ENCODE measurements at places on chromosomes 13 and 19.

DNA sequence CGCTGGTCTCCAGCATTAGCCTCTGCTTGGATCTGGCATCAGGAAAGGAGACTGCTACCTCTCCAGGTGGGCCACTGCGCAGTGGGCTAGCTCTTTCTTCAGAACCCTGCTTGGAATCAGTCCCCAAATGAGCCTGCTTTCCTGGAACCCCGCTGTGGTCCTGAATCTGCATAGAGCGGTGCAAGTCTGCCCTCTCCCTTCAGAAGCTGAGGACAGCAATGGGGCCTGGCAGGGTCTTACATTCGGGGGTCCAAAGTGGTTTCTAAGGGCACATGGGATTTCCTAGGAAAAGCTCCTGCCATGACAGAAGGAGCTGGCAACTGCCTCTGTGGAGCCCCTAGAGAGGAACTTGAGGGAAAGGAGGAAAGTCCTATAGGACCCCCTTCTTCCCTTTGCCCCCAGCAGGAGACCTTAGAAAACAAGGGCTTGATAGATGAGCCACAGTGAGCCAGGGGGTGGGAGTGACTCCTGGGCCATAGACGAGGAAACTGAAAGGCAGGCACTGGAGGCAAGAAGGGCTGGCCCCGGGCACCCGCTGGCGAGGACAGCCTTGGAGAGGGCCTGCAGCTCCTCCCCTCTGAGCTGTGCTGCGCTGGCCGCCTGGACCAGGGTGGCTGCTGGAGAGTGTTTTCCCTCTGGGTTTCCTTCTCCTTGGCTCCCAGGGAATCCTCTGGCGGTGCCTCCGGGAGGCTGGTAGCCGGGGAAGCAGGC, 1.4 kb upstream of the VSTM2B start:
- no peak for DNase-seq

- no peak for DNase-seq
These were observed 6.3 kb downstream of the ARRDC5 start for GRCh38 chr19:4896372-4896771.

DNA sequence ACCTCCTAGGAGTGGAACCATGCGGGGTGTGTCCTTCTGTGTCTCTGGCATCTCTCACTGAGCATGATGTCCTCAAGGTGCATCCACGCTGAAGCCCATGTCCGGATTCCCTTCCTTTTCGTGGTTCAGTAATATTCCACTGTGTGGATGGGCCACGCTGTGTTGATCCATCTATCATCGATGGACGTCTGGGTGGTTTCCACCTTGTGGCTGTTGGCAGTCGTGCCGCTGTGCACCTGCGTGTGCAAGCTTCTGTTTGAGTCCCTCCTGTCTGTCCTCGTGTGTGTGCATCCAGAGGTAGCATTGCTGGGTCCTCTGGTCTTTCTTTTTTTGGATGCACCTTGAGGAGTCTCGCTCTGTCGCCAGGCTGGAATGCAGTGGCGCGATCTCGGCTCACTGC, 11.2 kb upstream of the GNA15 start:
- DNase-seq = no peak

DNA sequence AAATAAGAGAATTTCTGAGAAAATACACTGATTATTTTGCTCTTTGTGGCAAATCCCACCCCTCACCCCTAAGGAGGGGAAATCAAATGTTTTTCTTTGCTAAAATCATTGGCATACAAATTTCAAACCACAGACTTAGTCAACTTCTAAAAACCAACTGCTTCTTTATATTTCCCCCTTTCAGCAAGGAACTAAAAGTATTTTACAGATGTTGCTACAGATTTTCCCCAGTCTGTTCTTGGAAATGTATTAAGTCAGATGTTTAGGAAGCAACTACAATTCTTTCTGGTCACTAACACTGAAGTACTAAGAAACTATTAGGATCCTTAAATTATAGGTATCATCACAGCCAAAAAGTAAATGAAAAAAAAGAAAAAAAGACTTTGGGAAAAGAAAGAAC, 6.9 kb downstream of the MTMR6 start:
- DNase-seq = no peak

DNA sequence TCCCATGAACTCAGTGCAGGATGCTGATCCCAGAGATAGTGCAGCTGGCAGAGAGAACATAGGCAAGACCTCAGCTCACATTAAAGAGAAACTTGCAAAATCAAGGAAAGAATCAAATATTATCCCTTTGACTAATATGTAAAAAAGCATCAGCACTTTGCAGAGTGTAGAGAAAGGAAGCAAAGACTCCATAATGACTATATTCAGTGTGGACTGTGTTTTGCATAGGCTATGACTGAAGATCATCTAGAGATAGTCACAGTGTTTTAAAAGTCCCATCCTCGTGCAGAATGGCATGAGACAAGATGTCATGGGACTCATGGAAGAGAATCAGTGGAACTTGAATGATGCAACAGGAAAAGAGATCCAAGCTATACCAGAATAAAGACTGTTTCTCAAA, 84.0 kb downstream of the RAP2A start:
- DNase-seq = no peak

DNA sequence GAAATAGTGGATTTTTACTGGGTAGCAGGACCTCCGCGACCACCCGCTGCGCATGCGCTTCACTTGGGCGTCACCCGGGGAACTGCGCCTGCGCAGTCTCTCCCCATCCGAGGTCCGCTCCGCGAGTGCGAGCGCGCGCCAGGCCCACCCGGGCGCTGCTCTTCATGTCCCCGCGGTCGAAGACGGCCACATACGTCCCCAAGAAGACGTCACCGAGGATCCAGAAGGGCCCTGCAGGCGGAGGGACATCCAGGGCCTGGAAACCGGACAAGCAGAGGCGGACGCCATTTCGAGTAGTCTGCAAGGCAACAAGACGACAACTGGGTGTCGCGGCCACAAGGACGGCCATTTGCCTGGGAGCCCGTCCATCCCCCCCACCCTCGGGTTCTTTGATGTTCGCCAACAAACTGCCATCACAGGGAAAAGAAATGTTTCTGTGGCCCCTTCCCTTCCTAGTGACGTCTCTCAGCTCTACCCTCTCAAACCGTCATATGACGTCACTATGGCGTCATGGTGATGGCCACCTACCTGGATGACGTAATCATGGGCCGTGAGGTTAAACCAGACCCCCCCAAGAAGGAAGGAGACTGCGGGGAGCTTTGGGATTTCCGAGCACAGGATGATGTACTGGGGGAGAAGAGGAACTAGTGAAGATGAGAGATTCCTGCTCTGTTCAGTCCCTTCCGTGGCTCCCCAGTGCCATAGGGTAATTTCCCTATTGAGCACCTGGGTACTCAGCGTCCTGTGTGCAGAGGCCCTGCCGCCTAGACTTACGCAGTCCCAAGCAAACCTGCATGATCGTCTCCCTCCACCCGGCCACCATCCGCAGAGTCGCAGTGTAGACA, 6.7 kb downstream of the NAPSA start:
- DNase-seq = no peak

DNA sequence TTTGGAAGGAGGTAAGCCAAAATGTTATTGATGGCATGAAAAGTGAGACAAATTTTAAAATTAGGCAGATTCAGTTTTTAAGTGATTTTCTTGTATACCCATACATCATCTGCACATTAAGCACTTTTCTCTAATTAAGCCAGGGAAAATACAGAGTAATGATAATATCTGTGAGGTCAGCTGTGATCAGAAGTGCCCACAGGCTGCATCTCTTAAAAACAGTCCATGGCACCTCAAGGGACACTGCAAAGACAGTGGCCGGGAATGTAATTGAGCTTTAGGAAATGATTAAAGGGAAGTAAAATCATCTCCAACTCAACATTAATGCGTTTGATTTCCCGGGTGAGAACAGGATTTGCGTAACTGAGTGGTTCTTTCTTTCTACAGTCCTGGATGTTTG, 2.0 kb downstream of the COL4A1 start:
- DNase-seq = no peak

- no peak for DNase-seq
These were observed 15.5 kb downstream of the STAP2 start for GRCh38 chr19:4322942-4323665.

DNA sequence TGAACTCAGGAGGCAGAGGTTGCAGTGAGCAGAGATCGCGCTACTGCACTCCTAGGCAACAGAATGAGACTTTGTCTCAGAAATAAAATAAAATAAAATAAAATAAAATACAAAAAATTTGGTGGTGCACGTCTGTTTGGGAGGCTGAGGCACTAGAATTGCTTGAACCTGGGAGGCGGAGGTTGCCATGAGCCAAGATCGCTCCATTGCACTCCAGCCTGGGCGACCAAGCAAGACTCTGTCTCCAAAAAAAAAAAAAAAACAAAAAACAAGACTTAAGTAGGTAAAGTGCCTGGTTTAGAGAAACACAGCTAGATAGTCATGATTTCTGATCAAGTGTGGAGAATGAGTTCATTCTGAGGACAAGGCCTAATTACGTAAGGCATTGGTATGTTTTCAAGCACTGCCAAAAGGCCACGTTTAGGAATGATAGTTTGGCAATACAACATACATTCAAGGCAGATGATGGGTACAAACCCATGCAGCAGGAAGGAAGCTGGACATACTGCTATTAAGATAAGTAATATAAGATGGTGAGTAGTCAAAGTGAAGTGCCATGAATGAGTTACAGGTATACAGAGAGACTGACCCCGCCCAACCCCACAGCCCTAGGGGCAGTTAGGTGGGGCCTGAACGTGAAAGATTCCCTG, 4.8 kb upstream of the UCHL3 start:
- no peak for DNase-seq

- no peak for DNase-seq
These were observed 28.1 kb upstream of the ZNF527 start for GRCh38 chr19:37342753-37343152.

DNA sequence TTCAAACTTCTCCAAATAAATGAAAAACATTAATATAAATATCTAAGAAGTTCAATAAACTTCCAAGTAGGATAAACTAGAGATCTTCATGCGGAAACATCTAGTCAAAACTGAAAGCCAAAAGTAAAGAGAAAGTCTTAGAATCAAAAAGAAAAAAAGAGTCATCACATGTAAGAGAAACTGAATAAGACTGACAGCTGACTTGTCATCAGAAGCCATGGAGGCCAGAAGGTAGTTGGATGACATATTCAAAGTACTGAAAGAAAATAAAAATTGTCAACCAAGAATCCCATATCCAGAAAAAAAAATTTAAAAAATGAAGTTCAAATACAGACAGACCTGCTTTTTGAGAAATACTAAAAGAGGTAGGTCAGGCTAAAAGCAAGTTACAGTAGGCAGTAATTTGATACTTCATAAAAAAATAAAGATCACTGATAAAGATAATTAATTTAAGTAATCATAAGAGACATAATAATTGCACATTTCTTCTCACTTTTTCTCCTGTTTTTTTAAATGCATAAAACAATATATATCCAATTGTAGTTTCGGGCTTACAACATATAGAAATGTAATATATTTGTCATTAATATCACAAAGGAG, 327.6 kb upstream of the PCDH9 start:
- DNase-seq = no peak

GRCh38 chr13:21944610-21945009, 273.7 kb downstream of the FGF9 start:
- no peak for DNase-seq

DNA sequence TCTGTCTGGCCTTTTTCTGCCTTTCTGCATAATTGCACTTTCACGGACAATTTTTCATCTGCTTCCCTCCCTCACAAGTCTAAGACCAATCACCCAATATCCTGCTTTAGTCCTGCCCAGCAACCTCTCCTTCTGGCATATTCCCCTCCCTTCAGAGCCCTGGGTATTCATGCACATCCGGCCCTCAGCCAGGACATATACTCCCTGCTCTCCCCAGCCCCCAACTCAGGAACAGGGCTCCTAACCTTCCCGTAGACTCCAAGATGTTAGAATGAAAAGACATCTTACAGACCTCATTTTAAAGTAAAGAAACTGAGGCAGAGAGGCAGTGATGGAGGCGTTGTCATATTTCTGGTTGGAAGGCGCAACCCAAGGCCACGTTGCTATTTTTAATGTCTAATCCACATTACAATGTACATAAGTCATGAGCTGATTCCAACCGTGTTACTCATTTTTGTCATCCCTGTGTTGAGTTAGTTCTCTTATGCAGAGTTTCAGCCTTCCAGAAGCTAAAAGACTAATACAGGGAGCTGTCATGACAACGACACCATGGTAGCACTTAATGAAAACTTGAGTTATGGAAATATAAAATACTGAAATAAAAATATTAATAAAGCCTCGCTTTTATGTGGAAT, 209.2 kb downstream of the TSHZ3 start:
- no peak for DNase-seq

DNA sequence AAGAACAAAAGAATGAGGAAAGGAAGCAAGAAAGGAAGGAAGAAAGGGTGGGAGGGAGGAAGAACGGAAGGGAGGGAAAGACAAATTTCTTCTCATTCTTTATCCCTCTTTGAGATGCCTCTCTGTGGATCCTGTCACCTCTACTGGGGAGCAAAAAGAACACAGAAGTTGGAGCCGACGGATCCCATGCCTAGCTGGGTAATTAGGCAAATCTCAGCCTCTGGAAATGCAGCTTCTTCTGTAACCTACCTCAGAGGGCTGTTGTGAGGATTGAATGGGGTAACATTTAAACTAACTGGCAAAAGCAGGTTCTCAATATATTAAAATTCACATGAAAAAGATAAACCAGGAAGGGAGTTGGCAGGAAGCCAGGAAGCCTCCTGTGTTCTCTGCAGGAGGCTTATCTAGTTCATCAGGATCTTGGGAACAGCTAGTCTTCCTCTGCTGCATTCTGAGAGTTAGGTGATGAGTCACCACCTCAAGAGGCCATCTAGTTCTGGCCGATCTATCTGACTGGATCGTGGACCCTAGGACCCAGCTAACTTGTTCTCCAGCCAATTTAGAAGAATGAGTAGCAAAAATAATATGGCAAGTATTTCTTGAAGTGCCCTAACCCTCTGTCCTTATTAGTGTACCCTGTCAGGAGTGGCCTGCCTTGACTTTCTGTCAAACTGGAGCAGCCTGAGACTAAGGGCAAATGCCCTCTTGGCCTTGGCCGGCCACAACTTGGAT, 15.2 kb upstream of the CPB2 start:
- DNase-seq = no peak

GRCh38 chr13:41156620-41157019, 24.0 kb upstream of the KBTBD6 start:
- DNase-seq = no peak

GRCh38 chr19:17953316-17953801, 13.5 kb upstream of the KCNN1 start:
- DNase-seq = no peak

DNA sequence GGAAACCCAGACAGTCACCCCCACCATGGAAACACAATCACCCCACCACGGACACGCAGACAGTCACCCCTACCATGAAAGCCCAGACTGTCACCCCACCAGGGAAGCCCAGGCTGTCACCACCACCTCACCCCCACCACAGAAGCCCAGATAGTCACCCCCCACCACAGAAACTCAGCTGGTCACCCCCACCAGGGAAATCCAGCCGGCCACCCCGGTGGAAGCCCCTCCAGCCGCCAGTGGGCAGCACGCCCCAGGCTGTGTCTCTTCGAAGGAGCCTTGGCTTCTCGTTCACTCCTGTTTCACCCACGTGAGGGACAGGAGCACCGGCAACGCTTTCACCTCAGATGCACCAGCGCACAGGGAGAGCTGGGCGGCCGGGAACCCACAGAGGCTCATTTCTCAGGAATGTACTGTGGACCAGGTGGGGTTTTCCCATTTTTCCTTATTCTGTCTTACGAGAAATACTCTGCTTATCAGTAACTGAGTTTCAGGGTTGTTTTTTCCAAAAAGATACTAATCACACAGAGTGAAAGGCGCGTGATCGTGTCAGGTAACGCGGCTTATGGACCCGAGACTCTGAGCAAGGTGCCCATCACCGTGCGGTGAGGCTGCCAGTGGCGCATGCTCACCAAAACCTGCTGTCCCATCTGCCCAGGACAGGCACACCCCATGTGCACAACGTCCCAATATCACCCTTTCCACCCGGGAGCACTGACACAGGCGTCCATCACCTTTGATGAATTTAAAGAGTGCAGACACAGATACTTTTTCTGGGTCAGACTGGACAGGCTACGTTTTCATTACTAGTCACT, 28.0 kb downstream of the CARS2 start:
- DNase-seq = no peak
